Activated naive CD4-positive, alpha-beta T cell treated with anti-CD3 and anti-CD28 coated beads, Interleukin-2, amount 10 ng/mL, durations not matched to agents 5 hours and 36 hours (primary cell): ENCODE measurements at places on chromosomes 13 and 19. TPM values are rescaled to one million over a fixed set of nuclear protein-coding genes. Genes with fewer than 3 reads are reported as not detected.

Gene ANGPTL8
- not detected for total RNA-seq

Gene FFAR3
- not detected for total RNA-seq

Gene LILRB4
- not detected for total RNA-seq

Gene UBE2M
- 69.2 TPM for total RNA-seq

Gene FPR3
- total RNA-seq: not detected

Gene RDH8
- total RNA-seq: not detected

Gene ATP1A3
- total RNA-seq: 1.2 TPM

Gene MIPEP
- 5.8 TPM for total RNA-seq

Gene FGF14
- total RNA-seq: not detected
